ENCODE measurements at places on chromosomes 1 and 21.

- no peak for DNase-seq
Observed at GRCh38 chr1:117600966-117601365, 4.9 kb upstream of the TENT5C start.

GRCh38 chr1:53319296-53320101 is 8.4 kb downstream of the LRP8 start:
- no peak for DNase-seq

DNA sequence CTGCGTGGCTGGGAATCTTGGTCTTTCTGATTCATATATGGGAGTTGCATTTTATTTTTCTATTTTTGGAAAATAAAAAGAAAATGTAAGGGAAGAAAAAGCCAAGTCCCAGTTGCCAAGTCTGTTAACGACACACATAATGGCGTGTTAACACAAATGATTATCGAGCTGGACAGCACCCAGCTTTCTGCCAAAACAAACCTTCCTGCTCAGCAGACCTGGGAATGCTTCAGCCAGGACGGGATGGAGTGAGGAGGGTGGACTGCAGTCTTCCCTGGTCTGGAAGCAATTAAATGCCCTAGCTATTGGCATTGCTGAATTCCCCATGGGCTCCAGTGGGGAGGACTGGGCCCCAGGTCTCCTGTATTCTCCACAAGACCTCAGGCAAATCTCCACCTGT is 184.2 kb upstream of the USP24 start:
- no peak for DNase-seq

DNA sequence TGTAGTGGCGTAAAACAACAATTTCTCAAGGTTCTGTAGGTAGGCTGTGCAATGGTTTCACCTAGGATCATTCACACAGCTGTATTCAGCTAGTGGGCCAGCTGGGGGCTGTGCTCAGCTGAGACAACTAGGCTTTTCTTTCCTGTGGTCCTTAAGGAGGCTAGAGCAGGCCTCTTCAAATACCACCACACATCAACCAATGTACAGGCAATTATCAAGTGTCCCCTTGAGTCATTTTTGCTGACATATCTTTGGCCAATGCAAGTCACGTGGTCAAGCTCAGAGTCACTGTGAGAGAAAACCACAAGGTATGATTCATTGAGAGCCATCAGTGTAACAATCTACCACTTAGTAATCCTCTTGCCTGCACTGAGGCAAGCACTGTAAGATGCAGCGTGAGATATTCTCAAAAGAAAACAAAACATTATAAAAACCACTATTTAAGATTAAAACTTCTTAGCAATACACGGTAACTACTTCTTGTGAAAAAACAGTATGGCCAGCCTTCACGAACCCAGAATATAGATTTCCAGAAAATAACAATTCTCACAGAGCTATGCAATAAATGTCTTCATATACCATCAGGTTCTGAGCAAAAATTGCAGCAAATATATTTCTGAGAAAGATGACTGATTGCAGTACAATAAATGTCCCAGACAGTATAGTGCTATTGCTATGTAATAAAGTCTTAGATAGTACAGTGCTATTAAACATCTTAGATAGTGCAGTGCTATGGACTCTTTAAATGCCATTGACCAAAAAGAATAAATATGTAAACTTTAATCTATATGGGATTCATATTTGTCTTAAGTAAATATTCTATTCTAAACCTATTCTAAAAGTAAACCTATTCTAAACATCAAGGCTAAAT is 55.3 kb downstream of the NME7 start:
- peak; percentile 58 for DNase-seq

- no peak for DNase-seq
Observed at GRCh38 chr1:222079566-222079965, 337.7 kb upstream of the DUSP10 start.

DNA sequence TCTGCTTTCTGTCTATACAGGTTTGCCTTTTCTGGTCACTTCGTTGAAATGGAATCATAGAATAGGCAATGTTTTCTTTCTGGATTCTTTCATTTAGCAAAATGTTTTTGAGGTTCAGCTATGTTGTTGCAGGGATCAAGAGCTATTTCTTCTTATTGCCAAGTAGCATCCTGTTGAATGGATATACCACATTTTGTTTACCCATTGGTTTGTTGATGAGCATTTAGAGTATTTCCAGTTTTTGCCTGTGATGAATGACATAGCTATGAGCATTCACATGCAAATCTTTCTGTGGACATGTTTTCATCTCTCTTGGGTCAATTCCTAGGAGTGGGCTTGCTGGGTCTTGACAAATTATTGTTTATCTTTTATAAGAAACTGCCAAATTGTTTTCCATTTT is 115.5 kb downstream of the ACTL8 start:
- DNase-seq = no peak

GRCh38 chr1:201307760-201308499 is 24.6 kb downstream of the PKP1 start:
- no peak for DNase-seq

GRCh38 chr1:111978695-111979094 is 10.8 kb downstream of the KCND3 start:
- no peak for DNase-seq

- DNase-seq = no peak
Observed at GRCh38 chr1:48775831-48776392, 779 bp downstream of the BEND5 start.

DNA sequence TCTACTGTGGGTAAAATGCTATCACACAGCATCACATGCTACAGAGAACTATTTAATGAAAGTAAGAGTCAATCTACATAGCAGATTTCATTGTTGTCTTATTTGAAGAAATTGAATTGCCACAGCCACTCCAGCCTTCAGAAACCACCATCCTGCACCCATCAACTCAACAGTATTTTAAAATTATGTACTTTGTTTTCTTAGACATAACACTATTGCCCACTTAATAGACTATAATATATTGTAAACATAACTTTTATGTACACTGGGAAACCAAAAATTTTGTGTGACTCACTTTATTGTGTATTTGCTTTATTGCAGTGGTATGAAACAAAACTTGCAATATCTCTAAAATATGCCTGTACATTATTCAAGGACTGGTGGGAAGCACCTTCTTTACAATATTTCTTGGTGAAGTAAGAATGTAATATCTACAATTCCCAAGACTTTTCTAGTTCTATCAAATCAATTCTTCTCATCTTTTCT is 133.0 kb downstream of the DUSP10 start:
- no peak for DNase-seq

- DNase-seq = no peak
Observed at GRCh38 chr1:180633057-180634056, 1.5 kb downstream of the XPR1 start.

Measured in K562 (cell line).